Posterior cingulate gyrus (tissue), 11 donors: ENCODE measurements at places on chromosomes 7 and 10.
A peak's percentile ranks its signal among the peaks of the same experiment; 100 is the strongest.

DNA sequence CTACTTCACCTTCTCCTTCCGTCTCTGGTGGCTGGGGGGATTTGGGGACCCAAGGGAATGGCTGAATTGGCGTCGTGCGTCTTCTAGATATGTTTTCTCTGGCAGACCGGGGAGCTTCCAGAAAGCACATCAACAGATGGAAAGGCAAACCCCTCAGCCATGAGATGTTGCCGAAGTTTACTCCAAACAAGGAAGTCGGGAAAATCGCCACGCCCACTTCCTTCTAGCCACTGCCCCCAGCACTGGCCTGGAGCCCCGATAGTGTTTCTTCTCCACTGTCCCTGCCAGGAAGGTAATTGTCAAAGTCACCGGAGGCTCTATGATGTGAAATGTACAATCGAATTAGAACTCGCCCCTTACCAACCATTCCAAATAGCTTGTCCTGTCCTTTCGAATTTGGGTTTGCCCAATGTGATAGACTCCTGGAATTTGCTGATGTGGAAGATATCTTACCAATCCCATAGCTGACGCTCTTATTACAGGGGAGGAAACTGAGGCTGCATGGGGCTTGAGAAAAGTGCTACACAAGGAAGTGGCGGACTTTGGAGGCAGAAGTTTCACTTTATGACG, 191.0 kb downstream of the LSM5 start:
- no peak for DNase-seq

DNA sequence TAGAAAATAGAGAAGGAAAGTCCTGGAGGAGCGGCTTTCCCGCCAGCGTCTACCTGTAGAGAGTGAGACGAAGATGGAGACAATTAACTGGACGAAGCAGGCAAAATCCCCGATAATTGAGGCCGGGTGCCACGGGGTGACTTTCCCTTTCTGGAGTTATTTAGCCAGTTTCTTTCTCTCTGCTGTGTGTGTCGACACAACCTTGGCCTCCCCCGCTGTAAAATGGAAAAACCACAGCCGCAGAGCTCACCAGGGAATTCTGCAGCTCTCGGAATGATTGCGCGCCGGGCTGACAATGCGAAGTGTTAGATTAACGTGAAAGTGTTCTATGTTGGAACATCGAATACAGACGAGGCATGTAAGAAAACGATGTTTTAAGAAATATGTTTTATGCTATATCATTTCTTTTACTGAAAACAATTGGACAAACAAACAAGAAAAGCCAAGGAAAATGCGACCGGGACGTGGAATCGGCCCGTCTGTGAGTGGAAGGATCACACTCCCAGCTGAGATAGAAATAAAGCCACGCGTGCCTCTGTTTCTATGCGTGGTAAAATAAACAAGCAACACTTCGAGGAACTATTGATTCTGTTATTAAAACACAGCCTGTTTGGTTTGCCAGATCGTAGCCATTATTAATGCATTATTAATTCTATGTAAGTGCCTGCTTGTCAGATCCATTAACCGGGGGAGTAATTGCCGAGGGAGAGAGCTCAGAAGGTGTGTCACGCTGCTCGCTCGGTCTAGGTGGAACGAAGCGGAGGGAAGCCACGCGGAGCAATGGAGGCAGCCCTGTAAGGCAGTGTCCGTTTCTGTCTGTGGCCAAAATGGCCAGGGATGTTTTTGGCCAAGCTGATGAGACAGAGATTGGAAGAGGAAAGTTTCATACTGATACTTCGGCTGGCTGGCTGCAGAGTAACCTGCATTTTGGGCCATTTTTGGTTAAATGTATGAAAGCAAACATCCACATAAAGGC, 129.4 kb downstream of the DNAJB6 start:
- no peak for DNase-seq

- no peak for DNase-seq
Observed at GRCh38 chr10:100872034-100872791, 40.5 kb upstream of the SLF2 start.

GRCh38 chr10:124650820-124651401, 93.3 kb downstream of the FAM53B start:
- DNase-seq = peak; percentile 50

GRCh38 chr7:96004578-96004977, 232.2 kb downstream of the DYNC1I1 start:
- no peak for DNase-seq

- DNase-seq = peak; percentile 8
Observed at GRCh38 chr7:39709768-39710311, 86.5 kb downstream of the RALA start.

- DNase-seq = no peak
Observed at GRCh38 chr10:31037749-31038148, 6.1 kb upstream of the ZNF438 start.

DNA sequence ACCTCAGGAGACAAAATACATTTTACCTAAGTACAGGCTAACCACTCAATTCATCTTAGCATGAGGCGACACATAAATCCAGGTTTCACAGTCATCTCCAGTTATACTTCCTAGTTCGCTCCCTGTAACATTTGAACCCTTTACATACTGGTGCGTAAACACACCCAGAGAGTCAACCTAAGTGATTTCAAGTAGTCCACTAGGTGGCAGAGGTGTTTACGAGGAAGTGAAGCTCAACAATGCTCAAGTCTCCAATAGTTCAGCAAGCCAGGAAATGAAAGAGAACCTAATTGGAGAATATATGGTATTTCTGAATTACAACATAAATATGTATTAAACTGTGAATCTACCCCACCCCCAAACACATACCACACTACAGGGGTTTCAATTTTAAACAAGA, 76.3 kb upstream of the ABCB5 start:
- no peak for DNase-seq

DNA sequence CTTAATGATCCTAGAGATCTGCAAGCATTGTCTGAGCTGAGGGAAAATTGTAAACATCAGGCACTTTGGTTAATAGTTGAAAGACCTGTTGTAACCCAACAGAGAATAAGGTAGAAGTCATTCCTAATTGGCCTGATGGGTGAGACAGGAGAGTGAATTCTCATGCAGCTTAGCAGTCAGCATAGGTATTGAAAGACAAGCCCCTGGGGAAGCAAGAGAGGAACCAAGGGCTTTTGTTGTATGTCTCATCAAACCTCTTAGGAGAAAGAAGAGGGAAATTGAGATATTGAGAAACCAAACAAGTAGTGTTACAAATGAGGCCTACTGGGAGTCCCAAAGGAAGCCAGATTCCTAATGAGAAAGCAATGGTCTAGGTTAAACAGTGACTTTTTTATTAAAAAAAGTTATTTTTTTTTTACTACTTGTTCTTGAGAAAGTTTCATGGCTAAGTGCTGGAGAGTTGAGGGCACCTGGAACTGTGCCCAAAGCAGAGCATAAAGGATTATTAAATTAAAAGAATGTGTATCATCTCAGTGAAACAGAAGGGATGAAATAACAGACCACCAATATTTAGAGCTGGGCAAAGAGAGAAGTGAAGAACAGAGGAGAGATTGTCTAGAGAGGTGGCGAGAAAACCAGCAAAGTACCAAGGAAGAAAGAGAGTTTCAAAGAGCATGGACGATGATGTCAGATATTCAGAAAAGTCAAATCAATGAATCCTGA, 168.9 kb downstream of the CDK14 start:
- no peak for DNase-seq

- no peak for DNase-seq
Observed at GRCh38 chr7:142319970-142320369, 62.1 kb upstream of the PRSS58 start.

DNA sequence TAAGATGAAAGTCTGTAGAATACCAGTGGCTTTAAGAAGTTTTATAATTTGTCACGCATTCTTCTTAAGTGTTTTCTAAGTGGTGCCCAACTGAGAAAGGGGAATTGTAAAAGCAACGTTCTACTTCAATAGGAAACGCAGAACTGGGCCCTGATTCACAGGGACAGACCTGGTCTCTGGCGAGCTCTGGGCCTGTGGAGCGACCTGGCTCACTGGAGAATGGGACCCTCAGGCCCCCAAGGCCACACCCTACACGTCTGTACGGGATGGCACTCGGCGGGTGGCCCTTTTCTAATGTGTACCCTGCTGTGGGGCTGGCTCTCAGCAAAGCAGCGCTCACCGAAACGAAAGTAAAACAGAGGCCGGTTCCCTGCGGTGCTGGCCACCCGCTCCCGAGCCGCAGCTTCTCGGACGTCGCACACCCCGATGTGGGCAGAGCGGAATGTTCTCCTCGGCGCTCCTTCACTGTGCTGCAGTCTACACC, 205.0 kb downstream of the DIP2C start:
- no peak for DNase-seq

GRCh38 chr7:135186261-135186540, 15.7 kb upstream of the CYREN start:
- no peak for DNase-seq

DNA sequence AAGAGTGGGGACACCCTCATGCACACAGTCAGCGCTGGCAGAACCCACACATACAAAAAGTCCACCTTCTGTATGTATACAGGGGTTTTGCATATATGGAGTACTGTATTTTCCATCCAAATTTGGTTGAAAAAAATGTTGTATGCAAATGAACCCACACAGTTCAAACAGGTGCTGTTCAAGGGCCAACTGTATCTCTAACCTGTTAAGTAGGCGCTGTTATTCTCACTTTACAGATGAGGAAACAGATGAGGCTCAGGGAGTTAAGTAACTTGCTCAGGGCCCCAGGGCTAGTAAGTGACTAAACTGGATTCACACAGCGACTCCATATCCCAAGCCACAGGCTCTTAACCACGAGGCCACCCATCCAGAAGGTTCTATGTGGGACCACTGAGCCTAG, 69.9 kb downstream of the C10orf105 start:
- DNase-seq = no peak

GRCh38 chr7:85529201-85529600, 342.3 kb upstream of the SEMA3D start:
- DNase-seq = no peak

DNA sequence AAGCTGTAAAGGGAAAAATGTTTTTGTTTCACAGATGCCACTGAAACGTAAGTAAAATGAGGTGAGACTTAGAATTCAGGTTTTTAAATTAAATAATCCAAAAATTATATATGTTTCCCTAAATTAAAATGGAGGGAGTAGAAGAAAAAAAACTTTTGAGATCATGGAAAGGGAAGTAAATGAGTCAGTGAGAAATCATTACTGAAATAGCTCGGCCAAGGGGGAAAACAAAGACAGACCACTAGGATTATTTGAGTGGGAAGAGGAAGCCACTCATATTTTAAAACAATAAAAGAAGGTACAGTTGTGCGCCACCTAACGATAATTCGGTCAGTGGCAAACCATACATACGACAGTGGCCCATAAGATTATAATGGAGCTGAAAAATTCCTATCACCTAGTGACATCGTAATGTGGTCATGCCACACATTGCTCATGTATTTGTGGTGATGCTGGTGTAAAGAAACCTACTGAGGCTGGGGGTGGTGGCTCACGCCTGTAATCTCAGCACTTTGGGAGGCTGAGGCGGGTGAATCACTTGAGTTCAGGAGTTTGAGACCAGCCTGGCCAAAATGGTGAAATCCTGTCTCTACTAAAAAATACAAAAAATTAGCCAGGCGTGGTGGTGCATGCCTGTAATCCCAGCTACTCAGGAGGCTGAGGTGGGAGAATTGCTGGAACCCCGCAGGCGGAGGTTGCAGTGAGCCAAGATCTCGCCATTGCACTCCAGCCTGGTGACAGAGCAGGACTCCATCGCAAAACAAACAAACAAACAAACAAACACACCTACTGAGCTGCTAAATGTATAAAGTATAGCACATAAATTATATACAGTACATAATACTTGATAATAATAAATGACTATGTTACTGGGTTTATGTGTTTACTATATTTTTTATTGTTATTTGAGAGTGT, 64.7 kb downstream of the MKX start:
- DNase-seq = no peak

DNA sequence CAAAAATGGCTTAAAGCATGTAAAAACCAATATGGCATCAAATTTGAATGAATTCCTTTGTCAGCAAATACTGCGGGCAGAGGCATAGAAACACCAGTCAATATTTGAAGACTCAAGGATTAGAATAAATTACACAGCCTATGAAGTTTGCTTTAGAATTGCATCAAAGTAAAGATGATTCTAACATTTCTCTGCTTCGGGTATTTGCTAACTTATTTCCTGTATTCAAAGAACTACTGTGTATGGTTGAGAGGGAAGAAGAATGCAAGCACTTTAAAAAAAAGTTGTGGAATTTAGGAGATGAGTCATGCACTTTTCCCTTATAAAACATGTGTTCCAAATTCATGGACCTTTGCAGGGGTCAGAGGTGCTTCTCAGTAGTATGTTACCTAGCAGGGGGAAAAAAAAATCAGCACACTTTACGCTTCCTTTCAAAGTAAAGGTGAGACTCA, 90.1 kb downstream of the PIP4K2A start:
- DNase-seq = no peak

DNA sequence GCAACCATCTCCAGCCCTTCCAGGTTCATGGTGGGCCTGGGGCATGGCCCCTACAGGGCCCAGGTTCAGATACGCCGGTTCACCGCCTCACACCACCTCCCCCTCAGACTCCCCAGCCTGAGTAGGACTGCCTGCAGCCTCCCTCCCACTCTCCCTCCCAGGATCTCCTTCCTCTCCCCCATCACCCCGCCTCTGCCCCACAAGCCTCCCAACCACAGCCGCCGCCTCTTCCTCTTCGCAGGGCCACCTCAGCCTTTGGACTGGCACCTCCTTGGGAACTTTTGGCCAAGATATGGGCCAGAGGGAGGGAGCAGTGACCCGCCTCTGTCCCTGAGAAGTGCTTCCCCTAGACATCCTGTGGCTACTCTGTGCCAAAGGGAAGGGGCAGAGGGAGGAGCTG, 9.3 kb downstream of the KCNIP2 start:
- DNase-seq = no peak

DNA sequence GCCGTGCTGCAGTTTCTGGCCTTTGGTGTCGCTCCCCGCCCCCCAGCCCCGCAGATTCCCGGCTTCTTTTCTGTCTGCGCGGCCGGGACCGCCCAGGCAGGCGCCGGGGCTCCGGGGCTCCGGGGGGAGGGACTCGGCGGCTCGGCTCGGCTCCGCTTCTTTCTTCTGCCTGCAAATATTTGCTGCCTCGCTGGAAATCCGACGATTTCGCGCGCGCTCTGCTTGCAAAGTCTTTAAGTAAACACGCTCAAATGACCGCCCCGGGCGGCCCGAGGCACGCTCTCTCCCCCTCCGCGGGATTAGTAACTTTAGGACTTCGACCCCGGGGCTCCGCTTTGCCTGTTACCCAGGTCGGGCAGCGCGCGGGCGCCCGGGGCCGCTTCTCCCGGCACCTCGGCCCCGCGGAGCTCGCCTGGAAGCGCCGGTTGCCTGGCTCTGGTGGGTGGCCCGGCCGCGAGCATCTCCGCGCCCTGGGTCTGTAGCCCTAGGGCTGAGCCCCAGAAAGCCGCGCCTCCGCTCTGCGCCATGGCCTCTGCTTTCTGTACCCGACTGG, 3.9 kb upstream of the GATA3 start:
- DNase-seq = no peak

GRCh38 chr10:21292763-21293517, 232.5 kb downstream of the SKIDA1 start:
- peak; percentile 21 for DNase-seq

- DNase-seq = no peak
Observed at GRCh38 chr10:47300429-47300931, 483 bp downstream of the GDF10 start.
